ENCODE measurements at places on chromosomes 5 and 9. TPM values are rescaled to one million over a fixed set of nuclear protein-coding genes. Genes with fewer than 3 reads are reported as not detected.

DNA sequence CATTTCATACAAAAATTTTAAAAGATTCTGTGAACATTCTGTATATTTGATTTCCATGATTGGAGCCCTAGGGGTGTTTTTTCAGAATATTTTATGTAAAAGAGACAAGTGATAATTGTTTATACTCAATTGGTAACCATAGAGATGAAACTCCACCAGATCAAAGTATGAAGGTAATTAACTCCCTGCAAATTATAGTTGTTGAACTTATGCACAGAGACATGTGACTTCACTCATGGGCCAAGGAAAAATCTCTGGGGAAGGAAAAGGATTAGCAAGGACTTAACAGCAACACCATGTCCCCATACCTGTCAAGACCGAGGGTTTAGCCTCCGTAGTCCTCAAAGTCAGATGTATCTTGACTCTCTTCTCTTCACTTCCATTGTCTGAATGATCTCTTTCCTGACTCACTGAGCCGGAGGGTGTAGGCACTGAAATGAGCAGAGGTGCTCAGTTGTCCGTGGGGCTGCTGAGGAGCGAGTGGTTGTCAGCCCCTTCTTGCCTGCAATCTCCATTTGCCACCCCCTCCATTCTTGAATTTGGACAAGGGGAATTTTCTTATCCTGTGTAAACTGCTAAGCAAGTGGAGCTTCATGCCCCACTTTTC, 17.5 kb upstream of the CXCL14 start:
- H3K36me3 ChIP-seq = no peaks in the 10 kb centered on the region
- DNase-seq = no peak
- H3K4me1 ChIP-seq = no peaks in the 10 kb centered on the region
- H3K4me3 ChIP-seq = no peak overlapping the region
- H3K27ac ChIP-seq = no peak overlapping the region
- peaks cover 10% of the 10 kb centered on the region for H3K27me3 ChIP-seq

DNA sequence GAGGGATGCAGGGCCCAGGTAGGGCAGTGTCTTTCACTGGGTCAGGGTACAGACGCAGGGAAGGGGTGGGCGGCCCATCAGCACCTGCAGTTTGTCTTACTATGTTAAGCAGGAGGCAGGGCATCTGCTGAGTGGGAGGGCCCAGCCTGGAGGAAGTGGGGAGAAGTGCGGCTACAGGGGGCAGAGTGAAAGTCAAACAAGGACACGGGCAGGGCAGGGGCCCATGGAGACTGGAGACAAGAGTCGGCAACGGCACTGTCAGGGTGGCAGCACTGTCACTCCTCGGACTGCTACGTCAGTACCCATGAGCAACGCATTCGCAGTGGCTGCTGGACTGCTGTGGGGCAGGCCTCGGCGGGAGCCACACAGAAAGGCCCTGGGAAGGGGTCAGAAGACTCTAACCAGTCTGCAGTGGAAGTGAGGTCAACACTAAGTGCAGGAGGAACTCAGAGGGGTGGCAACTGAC, 19.7 kb downstream of the CAMSAP1 start:
- DNase-seq = peak; percentile 63
- no peaks in the 10 kb centered on the region for H3K27me3 ChIP-seq
- no peak overlapping the region for H3K4me3 ChIP-seq
- H3K36me3 ChIP-seq = no peaks in the 10 kb centered on the region

GRCh38 chr9:92508018-92508820, 25.9 kb upstream of the ASPN start:
- peaks cover 14% of the 10 kb centered on the region for H3K4me1 ChIP-seq
- peak overlapping the region; percentile 12 for H3K27ac ChIP-seq
- no peak for DNase-seq
- H3K4me3 ChIP-seq = no peak overlapping the region
- no peaks in the 10 kb centered on the region for H3K27me3 ChIP-seq

GRCh38 chr9:132168347-132168746, 6.5 kb downstream of the NTNG2 start:
- no peak for DNase-seq
- H3K27ac ChIP-seq = no peak overlapping the region
- H3K4me1 ChIP-seq = peaks cover 25% of the 10 kb centered on the region
- H3K4me3 ChIP-seq = no peak overlapping the region

- H3K27ac ChIP-seq = no peak overlapping the region
- no peak for DNase-seq
- H3K4me3 ChIP-seq = no peak overlapping the region
- no peaks in the 10 kb centered on the region for H3K36me3 ChIP-seq
- H3K4me1 ChIP-seq = no peaks in the 10 kb centered on the region
- H3K27me3 ChIP-seq = no peaks in the 10 kb centered on the region
These were observed 64.5 kb upstream of the TGFBR1 start for GRCh38 chr9:99040251-99040900.

- H3K4me1 ChIP-seq = 0 out of 2 replicates have a peak, but pooled peaks cover 6% of the 10 kb centered on the region
- DNase-seq = no peak
- no peak overlapping the region for H3K4me3 ChIP-seq
- H3K27ac ChIP-seq = no peak overlapping the region
- no peaks in the 10 kb centered on the region for H3K36me3 ChIP-seq
These were observed 32.7 kb upstream of the CDKN2B start for GRCh38 chr9:22041775-22042174.

DNA sequence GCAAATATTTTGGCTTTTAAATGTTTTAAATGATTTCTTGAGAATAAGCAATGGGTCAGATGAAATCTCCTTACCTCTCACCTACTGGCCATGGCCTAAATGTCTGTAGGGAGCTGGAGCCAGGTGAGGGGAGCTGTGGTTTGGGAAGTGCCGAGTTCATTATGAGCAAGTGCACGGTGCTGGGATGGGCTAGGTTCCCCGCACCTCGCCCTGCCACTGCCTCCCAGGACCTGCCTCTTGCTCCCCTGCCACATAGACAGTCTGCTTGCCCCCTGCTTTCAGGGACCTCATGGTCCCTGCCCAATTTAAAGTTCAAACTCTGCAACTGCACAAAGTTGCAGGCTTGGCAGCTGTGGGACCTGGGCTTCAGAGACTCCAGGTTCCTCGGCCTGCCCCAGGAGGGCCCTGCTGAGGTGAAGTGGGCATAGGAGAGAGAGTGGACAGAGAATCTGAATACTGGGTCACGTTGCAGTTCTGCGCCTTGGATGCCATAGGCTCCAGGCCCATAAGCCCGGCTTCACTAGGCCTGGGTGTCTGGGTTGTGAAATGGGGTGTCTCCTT, 5.4 kb downstream of the OR13J1 start:
- H3K4me3 ChIP-seq = no peak overlapping the region
- peaks cover 16% of the 10 kb centered on the region for H3K4me1 ChIP-seq
- H3K27me3 ChIP-seq = peaks cover 11% of the 10 kb centered on the region
- no peak for DNase-seq

Gene BARX1
- 9.0 TPM for total RNA-seq

Gene RANBP17
- total RNA-seq = 27.4 TPM

Gene C9orf153
- not detected for total RNA-seq

Gene PKD2L2
- 0.21 TPM for total RNA-seq
